ENCODE measurements at places on chromosomes 6 and 20.
A peak's percentile ranks its signal among the peaks of the same experiment; 100 is the strongest.

- DNase-seq = no peak
Observed at GRCh38 chr6:31882344-31882743, 3.5 kb upstream of the SLC44A4 start.

GRCh38 chr6:41208439-41209106 is 7.6 kb upstream of the TREML2 start:
- DNase-seq = no peak

DNA sequence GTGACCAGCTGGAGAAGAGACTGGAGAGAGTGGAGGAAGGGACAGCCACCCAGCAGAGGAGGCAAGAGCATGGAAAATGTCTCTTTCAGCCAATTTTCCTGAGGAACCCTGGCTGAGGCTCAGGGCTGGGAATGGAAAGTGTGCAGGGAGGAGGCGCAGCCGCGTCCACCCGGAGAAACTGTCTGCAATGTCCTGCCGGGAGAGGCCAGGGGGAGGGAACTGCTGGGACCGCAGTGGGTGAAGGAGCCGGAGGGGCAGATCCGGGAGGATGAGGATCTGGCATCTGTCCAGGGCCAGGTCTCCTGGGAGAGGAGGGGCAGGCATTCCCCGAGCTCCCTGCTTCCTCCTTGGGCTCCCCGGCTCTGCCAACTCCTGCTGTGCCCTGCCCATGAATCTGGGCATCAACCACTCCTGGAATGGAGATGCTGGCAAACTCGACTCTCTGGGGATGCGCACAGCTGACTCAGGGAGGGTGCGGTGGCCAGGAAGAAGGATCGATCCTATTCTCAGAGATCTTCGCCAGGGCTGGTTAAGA is 17.4 kb upstream of the HM13 start:
- DNase-seq = no peak

GRCh38 chr20:6079016-6079415 is 25.2 kb upstream of the LRRN4 start:
- no peak for DNase-seq

GRCh38 chr20:24530131-24530680 is 60.8 kb downstream of the SYNDIG1 start:
- no peak for DNase-seq

DNA sequence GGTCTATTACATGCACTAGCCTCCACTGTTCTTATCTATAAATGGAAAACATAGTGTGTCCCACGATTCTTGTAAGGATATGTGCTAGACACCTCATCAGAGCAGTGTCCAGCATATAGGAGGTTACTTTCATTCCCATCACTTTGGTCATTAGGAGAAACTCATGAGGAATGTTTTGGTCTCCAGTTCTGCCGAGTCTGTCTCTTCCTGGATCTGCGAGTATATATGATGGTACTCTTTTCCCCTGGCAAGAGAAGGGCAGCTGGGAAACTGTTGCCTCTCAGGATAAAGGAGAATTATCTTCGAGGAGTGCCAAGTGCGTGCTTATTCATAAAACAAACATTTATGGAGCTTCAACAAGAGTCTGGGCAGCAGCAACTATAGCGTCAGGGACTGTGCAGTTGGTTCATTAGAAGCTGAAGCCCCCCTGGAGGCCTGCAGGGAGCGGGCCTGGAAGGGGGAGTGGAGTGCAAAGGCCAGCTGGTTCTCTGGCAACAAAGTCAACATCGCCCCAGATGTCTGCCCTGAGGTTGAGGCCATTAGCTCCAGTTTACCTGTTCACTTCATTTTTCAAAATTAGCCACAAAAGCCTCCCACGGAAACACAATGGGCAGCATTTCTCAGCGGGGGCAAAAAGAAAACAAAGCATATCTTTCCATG is 811.9 kb downstream of the MAFB start:
- no peak for DNase-seq

GRCh38 chr6:140041056-140041455 is 666.6 kb upstream of the CITED2 start:
- no peak for DNase-seq

DNA sequence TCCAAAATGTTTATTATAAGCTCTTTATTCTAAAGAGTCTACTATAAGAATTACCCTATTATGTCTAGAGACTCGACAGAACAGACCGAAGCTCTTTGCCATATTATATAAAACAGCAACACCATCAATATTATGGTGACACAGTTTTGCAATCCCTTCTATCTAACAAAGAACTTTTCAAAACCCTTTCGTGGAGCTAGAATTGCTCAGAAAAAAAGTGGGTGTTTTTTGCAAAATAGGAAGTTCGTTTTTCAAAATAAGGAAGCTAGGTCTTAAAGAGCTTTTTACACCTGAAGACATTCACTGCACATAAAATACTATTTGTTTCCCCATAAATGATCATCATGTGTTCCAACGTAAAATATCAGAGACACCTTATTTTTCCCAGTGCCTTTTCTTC is 240.0 kb downstream of the FOXC1 start:
- DNase-seq = no peak

DNA sequence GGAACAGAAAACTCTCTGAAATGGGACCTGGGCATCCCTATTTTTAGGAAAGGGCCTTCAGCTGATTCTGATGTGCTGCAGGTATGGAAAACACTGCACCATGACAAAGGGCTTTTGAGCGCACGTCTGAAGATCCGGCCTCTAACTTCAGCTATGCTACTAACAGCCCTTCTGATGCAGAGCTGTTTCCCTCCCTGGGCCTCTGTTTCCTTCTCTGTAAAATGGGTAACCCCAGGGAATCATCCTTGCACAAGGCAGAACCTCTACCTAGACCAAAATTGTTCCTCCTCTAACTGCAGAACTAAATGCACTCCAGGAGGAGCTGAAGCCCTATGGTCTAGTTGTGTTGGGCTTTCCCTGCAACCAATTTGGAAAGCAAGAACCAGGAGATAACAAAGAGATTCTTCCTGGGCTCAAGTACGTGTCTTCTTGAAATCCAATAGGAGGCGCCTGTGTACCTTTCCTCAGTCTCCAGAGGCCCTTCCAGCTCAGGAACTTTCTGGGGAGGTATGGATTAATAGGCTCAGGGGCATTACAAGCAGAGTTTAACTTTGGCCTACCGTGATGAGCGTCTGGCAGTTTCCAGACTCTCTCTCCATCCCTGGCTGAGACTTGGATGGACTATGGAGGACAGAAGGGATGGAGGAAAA is 5.9 kb downstream of the GPX5 start:
- no peak for DNase-seq

GRCh38 chr6:31815025-31815838 is at the start of the genes HSPA1A and HSPA1L:
TSS of gene HSPA1A (plus strand) at chr6:31815543. CDS start at chr6:31815757, 214 bp downstream.
TSS of gene HSPA1L (minus strand) at chr6:31815283. CDS start at chr6:31811972, 3,311 bp downstream.
- DNase-seq = peak; percentile 80
